ENCODE measurements at places on chromosomes 5 and 9.

GRCh38 chr5:10478436-10478835, 36.8 kb downstream of the ROPN1L start:
- DNase-seq, result no peak

- no peak for DNase-seq
Observed at GRCh38 chr9:33472881-33473615, 676 bp downstream of the NOL6 start.

GRCh38 chr5:9140202-9140601, 405.7 kb downstream of the SEMA5A start:
- DNase-seq, result no peak

DNA sequence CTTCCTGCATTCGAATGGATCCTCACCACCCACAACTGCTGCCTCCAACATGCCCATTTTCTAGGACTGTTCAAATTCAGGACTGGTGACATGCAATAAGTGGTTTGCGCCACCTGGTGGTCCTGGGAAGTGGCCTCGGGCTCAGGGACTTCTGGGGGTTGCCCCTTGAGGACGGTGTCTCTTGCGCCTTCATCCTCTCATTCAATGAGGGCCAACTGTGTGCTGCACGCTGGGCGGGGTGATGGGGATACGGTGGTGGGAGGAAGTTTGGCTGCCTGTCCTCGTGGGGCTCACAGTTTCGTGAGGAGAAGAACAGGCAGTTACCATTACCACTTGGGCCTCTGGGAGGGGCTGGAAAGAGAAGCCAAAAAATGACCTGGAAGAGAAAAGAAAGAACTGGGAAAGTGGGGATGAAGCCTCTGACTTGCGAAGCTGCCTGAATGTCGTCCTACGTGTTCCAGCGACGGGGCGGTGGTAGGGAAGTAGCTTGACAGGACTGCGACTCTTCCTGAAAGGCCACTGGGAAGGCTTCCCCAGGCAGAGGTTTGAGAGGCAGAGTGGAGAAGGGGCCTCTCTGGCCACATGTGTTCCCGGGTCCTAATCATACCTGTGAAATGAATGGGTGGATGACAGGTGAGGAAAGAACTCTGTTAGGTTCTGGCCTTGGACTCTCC, 49.0 kb downstream of the PSD2 start:
- DNase-seq, result peak; percentile 23

Measured in GM12878 (cell line).